ENCODE measurements at places on chromosomes 5 and 9.

DNA sequence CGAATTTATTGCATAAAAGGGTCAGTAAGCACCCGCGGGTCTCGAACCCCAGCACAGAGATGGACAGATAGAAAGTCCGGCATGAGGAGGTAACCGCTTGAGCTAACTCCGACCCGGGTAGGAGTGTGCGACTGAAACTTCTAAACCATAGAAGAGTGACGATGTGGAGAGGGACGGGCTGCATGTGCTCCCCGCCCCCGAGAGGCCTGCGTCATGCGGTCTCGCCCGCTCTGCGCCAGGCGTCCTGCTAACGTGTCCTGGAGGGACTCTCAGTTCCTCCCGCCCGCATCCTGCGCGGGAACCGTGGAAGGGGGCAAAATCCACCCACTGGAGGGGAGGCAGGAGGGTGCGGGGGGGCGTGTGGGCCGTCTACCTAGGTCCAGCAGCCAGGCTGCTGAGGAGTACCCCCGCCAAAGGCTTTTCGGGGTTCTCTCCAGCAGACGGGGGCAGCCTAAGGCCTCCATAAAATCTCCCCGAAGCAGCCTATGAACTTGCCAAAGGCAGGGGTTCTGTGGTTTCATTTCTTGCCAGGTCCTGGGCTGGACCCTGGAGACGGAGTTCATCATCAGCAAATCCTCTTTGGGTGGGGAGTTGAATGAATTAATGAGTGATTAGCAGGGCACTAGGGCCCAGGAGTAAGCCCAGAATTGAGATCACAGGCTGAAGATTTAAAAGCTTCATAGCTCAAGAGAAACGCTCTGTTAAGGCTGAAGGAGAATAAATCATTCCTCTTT lies 51.9 kb downstream of the TGFBI start:
- DNase-seq, result no peak

DNA sequence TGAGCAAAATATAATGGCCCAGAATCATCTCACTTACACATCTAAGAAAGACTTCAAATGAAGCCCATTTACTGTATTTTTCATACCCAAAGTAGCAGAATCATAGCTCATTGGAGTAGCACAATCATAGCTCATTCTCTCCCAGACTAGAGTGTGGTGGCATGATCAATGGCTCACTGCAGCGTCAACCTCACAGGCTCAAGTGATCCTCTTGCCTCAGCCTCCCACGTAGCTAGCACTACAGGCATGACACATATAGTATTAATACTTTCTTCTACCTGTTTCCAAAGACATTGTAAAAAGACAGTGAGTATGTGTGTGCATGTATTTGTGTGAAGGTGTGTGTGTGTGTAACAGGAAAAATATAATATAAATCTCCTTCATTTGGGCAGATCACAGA lies 1247.9 kb upstream of the ACO1 start:
- DNase-seq, result no peak

- no peak for DNase-seq
These were observed 79.5 kb downstream of the SREK1 start for GRCh38 chr5:66223637-66224036.

DNA sequence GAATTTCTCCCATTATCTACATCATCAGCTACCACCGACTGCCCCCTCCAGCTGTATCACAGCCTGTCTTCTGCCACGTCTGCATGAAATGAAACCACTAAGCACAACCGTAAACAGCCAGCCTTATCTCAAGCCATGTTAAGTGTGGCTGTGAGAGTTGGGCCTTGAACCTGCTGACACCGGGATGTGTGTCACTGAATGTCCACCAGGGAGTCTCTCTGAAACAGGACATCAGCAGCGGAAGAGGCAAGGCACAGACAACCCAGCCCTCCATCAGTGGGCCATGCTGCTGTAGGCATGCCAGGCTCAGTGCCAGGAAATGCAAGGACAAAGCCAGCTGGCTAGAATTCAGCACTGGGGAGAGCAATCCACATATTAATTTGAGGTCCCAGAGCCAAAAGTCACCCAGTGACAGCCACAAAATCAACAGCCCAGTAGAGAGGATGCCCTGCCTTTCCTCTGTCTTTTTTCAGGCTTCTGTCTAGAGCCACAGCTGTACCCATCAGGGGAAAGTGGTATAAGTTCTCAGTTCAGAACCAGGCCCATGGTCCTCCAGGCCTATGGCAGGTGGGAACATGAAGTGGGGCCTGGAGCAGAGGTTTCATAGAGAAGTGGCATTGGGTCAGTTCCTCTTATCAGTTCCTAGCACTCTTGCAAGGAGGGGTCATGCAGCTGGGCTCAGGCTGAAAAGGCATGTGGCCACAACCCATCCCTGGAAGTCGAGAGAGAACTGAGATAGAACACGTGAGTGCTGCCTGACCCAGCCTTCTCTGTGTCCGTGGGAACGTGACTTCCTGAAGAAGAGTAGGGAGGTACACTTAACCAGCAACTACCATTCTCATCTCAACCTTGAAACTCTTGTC lies 199.4 kb downstream of the ESM1 start:
- DNase-seq, result no peak

GRCh38 chr9:99181621-99182020 lies 40.1 kb downstream of the ALG2 start:
- no peak for DNase-seq

GRCh38 chr9:89536145-89536574 lies 38.2 kb upstream of the SEMA4D start:
- no peak for DNase-seq

- DNase-seq, result no peak
These were observed 212.4 kb downstream of the TMEM232 start for GRCh38 chr5:110514030-110514429.

GRCh38 chr5:163269624-163270023 lies 167.8 kb upstream of the CCNG1 start:
- DNase-seq, result no peak

Data from stimulated activated CD4-positive, alpha-beta T cell treated with anti-CD3 and anti-CD28 coated beads, Interleukin-1b, Interleukin-23, amount 100 ng/mL, for 1 hour (primary cell).